ENCODE measurements at places on chromosomes 1 and 21.
A peak's percentile ranks its signal among the peaks of the same experiment; 100 is the strongest.

- no peak for DNase-seq
Observed at GRCh38 chr1:108158893-108159453, 41.2 kb downstream of the SLC25A24 start.

DNA sequence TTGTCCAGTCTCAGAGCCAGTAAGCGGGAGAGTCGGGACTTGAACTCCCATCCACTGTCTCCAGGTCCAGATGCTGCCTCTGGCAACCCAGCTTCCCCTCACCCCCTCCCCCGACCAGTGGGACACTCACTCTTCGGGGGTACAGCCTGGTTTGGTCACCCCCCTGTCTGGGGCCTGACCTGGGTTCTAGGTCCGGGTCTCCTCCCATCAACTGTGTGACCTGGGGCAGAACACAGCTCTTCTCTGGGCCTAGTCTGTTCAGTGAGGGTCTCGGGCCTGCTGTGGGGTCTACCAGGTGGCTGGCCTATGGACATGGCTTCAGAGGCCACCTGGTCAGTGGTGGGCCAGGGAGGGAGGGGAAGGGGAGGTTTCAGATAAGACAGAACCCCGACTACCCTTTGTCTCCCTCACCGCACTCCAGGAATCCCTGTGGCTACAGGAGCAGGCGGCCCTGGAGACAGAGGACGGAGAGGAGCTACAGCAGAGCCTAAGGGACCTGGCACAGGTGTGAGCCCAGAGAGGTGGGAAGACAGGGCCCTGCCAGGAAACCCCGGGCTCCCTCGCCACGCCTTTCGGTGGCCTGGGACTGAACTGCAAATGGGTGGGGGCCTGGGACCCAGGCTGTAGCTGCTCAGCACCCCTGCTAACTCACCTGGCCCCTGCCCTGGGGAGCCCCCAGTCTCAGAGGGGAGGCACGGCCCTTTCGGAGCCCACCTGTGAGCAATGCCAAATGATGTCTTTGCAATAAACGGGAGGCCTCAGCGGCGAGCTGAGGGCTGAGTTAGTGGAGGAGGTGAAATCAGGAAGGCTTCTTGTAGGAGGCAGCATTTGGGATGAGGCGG, 4.1 kb upstream of the NBPF3 start:
- no peak for DNase-seq

GRCh38 chr1:45033356-45033755, 21.3 kb downstream of the UROD start:
- DNase-seq: no peak

DNA sequence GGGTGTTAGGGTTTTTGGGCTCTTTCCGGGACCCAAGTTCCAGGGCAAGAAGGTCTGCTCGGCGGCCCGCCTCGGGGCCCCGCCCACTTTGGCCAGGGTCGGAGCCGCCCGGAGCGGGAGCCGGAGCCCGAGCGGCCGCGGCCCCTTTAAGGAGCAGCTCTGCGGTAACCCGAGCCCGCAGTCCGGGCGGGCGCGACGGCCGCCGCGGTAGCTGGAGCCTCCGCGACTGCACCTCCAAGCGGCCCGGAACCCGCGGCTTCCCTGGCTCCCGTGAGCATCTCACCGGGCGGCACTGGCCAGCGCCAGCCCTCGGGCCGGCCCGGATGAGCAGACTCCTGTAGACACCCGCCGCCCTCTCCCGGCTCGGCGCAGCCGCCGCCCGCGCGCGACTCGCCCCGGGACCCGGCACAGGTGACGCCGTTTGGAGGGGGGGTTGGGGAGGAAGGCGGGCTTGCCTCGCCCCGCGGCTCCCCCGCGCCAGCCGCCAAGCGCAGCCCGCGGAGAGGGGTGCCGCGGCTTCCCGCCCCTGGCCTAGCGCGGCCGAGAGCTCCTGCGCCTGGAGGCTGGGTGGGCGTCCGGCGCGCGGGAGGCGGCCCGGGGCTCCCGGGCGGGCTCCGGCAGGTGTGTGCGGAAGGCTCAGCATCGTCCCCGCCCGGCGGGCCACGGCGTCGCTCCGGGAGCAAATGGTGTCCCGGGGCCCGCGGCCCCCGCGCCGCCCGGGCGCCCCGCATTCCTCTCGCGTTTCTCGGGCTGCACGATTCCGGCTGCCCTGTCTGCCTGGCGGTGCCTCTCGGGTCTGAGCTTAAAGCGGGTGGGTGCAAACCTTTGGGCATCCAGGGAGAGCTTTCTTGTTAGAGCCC, at the start of gene TLCD4:
TLCD4 (plus strand) TSS at position 149 of the 860 bp plus-strand sequence. CDS start 26,547 bp downstream, outside the sequence.
- peak; percentile 73 for DNase-seq
